Fibroblast of lung (primary cell): ENCODE measurements at places on chromosomes 4 and X. TPM values are rescaled to one million over a fixed set of nuclear protein-coding genes. Genes with fewer than 3 reads are reported as not detected.

GRCh38 chrX:1493877-1494510 is 41.3 kb upstream of the ASMTL start:
- no peak for DNase-seq

DNA sequence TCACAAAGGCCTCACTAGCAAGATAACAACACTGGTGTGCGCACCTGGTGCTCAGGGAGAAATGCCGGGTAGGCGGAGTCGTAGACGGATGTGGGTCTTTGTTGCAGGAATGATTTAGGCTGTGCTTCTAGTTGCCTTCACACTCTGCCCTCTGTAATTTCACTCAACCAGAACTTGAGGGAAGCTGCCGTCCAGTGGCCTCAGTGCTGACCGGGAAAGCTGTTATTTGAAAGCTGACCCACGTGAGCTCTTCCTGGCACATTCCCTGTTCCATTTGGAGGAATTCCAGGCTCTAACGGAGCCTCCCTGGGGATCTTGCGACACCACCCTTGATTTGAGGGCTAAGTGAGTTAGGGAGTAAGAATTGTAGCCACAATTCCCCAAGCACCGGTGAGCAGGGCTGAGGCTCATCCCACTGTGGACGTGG is 15.9 kb downstream of the SH3TC1 start:
- peak; percentile 73 for DNase-seq

- DNase-seq, result no peak
These were observed 16.2 kb downstream of the PIGG start for GRCh38 chr4:515251-515650.

GRCh38 chrX:14528629-14529289 is 577 bp upstream of the GLRA2 start:
- DNase-seq, result peak; percentile 55

AKAP4 gene
- total RNA-seq, result not detected in 2 replicates
